IPS-NIHi11 (cell line): ENCODE measurements at places on chromosomes 7 and 10.

DNA sequence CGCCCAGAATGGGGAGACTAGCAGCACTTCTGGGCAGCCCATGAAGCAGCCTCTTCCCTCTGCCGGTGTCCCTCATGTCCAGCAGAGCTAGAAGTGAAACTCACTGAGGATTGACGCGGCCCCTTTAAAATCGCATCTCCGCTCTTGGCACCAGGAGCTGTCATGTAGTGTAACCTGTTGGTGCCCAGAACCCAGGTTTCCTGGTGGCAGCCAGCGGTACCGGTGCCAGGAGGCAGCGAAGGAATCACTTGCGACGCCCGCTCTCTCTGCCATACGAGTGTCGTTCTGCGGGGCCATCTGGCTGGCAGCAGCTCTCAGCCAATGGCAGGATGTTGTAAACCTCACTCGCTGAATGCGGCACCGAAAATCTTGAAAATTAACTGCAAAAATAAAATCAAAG, 82.7 kb downstream of the CUX1 start:
- DNase-seq: no peak

DNA sequence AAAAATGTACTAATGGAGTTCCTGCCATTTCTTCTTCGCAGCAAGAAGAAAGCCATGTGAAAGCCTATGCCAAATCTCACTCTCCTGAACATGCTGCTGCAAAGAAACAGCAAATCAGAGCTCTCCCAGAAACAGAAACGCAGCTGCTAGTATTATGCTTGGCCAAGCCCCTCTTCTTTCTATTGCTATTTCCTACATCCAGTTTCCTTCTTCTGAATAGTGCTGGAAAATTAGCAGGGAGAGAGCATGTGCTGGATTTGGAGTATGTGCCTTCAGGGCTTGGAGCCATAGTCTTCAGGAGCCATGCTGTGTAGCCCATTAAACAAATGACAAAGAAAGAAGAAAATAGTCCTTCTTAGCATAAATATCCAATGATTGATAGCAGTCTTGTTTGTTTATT, 852.0 kb upstream of the PHF14 start:
- DNase-seq: no peak

GRCh38 chr10:110812583-110812982, 59.1 kb upstream of the PDCD4 start:
- no peak for DNase-seq

DNA sequence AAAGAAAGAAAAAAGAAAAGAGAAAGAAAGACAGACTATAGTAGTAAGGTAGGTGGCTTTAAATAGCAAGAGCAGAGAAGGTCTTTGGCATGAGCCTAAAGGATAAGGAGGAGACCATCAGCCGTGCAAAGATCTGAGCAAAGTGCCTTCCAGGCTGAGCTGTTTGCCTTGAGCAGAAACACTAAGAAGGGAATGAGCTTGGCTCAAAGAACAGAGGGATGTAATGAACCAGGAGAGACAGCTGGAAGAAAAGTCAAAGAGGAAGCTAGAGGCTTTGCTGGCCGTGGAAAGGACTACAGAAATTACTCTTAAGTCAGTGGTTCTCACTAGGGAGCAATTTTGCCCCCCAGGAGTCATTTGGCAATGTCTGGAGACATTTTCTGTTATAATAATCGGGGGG, 228.6 kb downstream of the FGFR2 start:
- no peak for DNase-seq

GRCh38 chr10:130360826-130361311, 224.7 kb downstream of the GLRX3 start:
- no peak for DNase-seq

DNA sequence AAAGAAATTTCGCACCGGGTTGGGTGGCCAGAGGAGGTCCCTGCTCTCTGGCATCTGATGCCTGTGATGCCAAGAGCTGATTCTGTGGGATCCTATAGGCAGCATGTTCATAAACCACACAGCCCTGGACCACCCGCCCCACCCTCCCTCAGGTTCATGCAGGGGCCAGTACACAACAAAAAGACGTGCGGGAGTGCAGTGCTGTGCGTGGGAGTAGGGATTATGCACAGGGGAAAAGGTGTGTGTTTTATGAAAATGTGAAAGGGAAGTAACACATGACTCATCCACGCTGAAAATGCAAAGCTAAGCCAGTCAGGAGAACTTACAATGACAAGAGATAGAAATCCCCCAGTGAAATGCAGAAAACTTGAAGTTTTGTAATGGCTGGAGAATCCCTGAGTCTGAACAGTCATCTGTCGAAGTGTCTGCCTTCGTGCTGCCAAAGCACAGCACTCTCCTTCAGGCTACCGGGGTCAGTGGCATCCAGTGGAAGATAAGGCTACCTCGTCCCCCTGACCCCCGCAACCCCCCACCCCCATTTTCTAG, 1.1 kb downstream of the KIAA1217 start:
- DNase-seq: no peak

GRCh38 chr7:17985473-17986239, 42.0 kb downstream of the PRPS1L1 start:
- DNase-seq: no peak

DNA sequence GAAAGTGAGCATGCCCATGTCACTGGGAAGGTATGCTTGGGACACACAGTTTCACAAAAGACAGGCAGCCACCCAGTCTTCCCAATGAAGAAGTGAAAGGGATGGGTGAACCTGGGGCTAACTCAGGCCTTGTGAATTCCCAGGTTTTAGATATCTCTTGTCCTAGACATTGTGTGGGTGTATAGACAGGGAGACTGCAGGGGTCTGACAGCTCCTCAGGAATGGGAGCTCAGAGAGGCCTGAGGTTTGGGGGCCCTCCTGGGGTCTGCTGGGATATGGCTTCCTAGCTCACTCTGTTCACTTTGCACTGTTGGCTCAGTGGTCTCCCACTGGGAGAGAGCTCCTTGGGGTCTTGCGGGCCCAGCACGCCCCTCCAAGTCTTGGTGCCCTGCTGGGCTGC, 47.0 kb downstream of the WDFY4 start:
- no peak for DNase-seq

GRCh38 chr7:128030654-128031611, at the start of gene LRRC4:
Gene LRRC4 (minus strand): TSS chr7:128031437. CDS start chr7:128030640, 797 bp downstream.
- DNase-seq: peak; percentile 75

DNA sequence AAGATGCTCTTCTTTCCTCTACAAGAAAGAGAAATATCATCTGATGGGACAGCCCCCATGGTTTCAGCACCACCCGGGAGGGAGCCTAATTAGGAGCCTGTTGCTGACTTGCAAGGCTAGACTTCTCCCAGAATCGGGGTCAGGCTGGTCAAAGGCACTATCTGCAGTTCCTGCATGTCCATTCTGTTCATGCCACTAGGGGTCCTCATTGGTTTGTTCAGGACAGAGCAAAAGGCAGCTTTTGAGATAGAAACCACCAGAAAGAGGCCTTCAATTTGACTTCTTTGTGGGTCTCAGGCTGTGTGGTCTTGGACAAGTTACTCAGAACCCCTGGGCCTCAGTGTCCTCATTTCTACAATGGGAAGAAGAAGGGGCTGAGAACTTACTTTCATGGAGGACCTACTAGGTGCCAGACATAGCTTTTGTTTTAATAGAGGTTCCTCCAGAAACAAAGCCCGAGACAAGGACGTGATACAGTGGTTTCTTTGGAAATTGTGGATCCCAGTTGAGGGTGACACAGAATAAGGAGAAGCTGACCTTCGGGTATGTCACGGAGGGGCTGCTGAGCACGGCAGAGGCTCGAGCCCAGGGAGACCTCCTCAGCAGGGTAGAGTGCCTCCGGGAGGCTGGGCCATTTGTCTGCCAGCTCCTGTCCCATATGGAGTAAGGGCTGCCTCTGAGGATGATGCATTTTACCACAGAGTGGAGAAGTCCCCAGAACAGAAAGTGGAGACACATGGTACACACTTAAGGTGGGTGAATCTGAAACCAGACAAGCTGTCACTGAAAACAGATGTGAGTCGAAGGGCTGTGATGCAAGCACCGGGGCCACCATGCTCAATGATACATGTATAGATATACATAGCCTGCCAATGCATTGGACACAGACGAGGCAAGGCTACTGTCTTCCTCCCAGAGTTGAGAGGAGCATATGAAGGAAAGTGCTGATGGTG, 33.1 kb upstream of the NEUROD6 start:
- DNase-seq: peak; percentile 72

DNA sequence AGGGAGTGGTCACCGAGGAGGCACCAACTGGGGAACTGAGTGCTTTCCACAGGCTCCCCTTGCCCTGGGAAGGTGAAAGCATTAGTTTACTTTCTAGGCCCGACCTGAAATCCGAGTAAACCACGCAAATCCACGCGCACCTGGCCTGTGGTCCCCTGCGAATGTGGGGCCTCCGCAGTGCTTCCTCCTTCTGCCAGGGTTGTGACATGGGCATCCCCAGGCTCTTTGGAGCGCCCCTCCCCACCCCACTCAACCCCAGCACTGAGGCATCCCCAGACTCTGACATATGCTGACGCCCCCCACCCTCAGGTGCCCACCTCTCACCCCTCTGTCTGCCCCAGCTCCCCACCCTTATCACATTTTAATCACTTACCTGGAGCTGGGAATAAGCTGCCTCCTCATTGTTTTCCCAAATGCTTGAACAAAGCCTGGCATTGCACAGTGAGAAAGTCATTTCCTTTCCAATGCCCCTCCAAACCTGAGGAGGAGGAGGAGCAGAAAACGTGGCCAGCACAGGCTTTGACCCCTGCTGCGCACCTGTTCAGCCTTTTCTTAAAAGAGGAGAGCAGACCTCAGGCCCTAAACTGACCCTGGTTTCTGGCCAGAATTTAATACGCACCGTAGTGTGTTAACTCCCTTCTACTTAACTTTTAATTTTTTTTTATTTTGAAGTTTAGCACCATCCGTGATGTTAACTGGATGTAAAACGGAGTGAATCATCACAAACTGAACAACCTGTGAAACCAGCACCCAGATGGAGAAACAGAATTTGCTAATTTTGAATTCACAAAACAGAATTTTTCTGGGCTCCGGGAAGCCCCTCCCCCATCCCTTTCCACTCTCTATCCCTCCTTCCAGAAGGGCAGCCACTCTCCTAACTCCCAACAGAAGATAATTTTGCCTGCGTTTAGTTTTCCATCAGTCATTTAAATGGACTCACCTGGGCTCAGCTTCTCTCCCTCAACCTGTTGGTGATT, 129.4 kb downstream of the WDR11 start:
- peak; percentile 49 for DNase-seq

DNA sequence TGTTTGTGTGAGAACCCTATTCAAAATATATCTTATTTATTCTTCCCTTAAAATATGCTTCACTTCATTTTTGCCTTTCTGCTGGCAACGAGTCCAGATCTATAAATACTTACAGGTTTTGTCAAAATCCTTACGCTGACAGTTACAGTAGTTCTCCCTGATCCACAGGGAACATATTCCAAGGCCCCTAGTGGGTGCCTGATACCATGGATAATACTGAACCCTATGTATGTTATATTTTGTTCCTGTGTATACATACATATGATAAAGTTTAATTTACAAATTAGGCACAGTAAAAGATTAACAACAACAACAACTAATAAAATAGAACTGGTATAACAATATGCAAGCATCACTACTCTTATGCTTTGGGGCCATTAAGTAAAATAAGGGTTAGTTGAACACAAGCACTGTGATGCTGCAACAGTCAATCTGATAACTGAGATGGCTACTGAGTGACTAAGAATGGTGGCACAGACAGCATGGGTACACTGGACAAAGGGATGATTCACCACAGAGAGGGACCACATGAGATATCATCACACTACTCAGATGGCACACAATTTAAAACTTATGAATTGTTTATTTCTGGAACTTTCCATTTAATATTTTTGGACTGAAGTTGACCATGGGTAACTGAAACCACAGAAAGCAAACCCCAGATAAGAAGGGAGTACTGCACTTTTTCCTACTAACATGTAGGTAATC, 29.4 kb upstream of the PCGF5 start:
- no peak for DNase-seq

- DNase-seq: no peak
Observed at GRCh38 chr10:10368951-10369576, 648.6 kb upstream of the CELF2 start.

DNA sequence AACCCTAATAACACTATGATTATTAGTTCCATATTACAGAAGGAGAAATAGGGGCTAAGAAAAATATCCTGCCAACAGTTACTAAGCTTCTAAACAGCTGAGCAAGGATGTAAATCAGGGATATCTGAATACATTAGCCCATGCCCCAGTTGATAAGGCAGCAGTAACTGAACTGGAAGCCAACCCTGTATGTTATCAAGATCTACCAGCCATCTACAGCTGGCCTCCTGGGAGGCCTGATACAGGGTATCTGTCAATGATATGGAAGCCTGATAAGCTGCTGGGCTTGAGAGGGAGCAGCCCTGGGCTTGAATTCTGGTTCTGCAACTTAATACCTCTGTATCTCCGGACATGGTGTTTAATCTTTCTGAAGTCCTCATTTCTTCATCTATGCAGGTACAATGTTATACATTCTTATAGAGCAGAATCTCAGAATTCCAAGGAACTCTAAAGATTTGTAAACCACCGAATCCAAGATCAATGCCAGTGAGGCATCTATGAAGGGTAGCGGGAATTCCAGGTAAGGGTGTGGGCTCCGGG, 37.9 kb upstream of the AFAP1L2 start:
- no peak for DNase-seq

GRCh38 chr7:100641463-100641859, at the start of gene TFR2:
Gene TFR2 (minus strand): TSS chr7:100641552. CDS start chr7:100641509, 43 bp downstream.
- DNase-seq: no peak

DNA sequence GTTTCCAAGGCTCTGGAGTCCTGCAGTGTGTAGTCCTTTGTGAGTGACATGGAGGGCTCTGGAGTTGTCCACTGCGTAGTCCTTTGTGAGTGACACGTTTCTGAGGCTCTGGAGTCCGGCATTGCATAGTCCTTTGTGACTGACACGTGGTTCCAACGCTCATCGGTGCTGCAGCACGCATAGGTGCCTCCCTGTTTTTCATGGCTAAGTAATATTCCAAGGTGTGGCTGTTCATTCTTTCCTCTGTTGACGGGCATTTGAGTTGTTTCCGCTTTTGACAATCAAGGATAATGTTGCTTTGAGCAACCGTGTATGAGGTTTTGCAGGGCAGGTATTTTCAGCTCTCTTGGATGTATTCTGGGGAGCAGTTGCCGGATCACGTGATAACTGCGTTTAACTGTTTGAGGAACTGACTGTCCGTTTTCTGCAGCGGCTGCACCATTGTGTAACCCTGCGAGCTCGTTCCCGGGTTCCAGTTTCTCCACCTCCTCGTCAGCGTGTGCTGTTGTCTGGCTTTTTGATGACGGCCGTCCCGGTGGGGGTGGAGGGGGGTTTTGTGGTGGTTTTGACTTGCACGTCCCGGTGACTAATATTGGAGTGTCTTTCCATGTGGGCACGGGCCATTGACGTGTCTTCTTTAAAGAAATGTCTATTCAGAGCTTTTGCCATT, 21.1 kb downstream of the FAM20C start:
- no peak for DNase-seq
